ENCODE measurements at places on chromosomes 12 and 14. TPM values are rescaled to one million over a fixed set of nuclear protein-coding genes. Genes with fewer than 3 reads are reported as not detected.

KRT73 gene
- not detected for total RNA-seq

TSHR gene
- total RNA-seq = not detected

ADGRD1 gene
- 28.2 TPM for total RNA-seq

TAS2R43 gene
- total RNA-seq = 0.39 TPM

OR6C3 gene
- total RNA-seq = not detected

SINHCAF gene
- 26.2 TPM for total RNA-seq

P2RX2 gene
- 3.8 TPM for total RNA-seq

PTHLH gene
- 2.7 TPM for total RNA-seq

TMPRSS12 gene
- total RNA-seq = not detected

SIX6 gene
- total RNA-seq = not detected

NID2 gene
- 74.5 TPM for total RNA-seq

PZP gene
- total RNA-seq = not detected

- DNase-seq = no peak
- no peaks in the 10 kb centered on the region for H3K27me3 ChIP-seq
- no peak overlapping the region for H3K4me3 ChIP-seq
- H3K27ac ChIP-seq = peak overlapping the region; percentile 84
Measured at GRCh38 chr12:121575952-121576625, 4.7 kb downstream of the KDM2B start.

DNA sequence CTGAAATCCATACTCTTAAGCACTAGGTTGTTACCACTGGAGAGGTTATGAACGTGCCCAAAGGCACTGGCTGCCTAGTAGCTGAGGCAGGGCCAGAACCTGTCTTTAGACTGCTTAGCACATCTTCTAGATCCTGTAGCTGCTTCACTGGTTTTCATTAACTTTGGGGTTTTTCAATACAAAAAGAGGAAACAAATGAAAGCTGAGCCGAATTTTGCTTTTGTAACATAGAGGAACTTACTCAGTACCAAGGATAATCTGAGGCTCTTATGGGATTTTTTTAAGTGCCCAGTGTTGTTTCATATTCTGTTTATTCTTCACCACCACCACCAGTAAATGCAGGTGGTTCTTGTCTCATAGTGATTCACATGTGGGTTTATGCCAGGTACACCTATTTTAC is 396.1 kb downstream of the RAD51B start:
- H3K4me3 ChIP-seq = no peak overlapping the region
- DNase-seq = no peak
- peaks cover 29% of the 10 kb centered on the region for H3K4me1 ChIP-seq
- H3K27me3 ChIP-seq = no peaks in the 10 kb centered on the region
- no peak overlapping the region for H3K27ac ChIP-seq
- H3K36me3 ChIP-seq = no peaks in the 10 kb centered on the region

GRCh38 chr14:28999656-29000055 is 233.1 kb downstream of the FOXG1 start:
- no peaks in the 10 kb centered on the region for H3K36me3 ChIP-seq
- no peak overlapping the region for H3K27ac ChIP-seq
- H3K4me1 ChIP-seq = no peaks in the 10 kb centered on the region
- H3K4me3 ChIP-seq = no peak overlapping the region
- H3K27me3 ChIP-seq = no peaks in the 10 kb centered on the region
- no peak for DNase-seq

DNA sequence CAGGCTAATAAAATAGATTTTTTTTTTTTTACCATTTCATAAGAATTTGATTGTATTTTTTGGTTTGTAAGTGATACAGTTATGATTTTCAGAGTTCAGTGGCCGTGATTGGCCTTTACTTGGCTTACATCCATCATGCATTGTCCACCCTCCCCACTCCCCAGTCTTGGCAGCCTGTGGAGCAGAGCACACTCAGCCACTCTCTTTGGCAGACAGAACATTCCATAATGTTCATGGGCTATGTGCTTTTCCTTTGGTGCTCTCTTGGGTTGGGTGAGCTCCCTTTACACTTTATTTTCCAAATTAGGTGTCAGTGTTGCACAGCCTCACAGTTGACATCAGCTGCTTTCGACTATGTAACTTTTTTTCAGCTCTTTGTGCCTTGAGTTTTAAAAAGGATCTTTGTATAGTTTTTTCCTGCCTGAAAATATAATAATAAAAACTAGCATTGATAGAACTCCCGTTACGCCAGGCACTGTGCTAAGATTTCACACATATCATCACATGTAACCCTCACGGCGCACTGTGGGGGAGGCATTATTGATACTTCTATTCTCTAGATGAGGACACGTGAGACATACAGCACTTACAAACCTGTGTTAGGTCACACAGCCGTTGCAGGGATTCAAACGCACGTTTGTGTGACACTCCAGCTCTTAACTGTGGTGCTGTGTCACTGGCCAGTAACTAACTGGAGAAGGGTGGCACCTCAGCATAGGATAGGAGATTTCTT is 21.5 kb downstream of the SUDS3 start:
- H3K27me3 ChIP-seq = no peaks in the 10 kb centered on the region
- H3K36me3 ChIP-seq = peaks cover 97% of the 10 kb centered on the region
- H3K27ac ChIP-seq = peak overlapping the region; percentile 59
- peaks cover 22% of the 10 kb centered on the region for H3K4me1 ChIP-seq

- no peak overlapping the region for H3K4me3 ChIP-seq
- no peaks in the 10 kb centered on the region for H3K4me1 ChIP-seq
- no peak for DNase-seq
- H3K27me3 ChIP-seq = no peaks in the 10 kb centered on the region
Measured at GRCh38 chr12:64192644-64193444, 29.3 kb downstream of the KICS2 start.

- H3K27me3 ChIP-seq = no peaks in the 10 kb centered on the region
- no peak overlapping the region for H3K4me3 ChIP-seq
- H3K36me3 ChIP-seq = no peaks in the 10 kb centered on the region
- no peaks in the 10 kb centered on the region for H3K4me1 ChIP-seq
- H3K27ac ChIP-seq = no peak overlapping the region
- DNase-seq = no peak
Measured at GRCh38 chr12:79358716-79359300, 332.0 kb downstream of the PAWR start.

- DNase-seq = no peak
- H3K36me3 ChIP-seq = peaks cover 15% of the 10 kb centered on the region
- H3K4me3 ChIP-seq = no peak overlapping the region
- H3K27me3 ChIP-seq = no peaks in the 10 kb centered on the region
Measured at GRCh38 chr14:93962701-93963601, 13.4 kb downstream of the ASB2 start.

DNA sequence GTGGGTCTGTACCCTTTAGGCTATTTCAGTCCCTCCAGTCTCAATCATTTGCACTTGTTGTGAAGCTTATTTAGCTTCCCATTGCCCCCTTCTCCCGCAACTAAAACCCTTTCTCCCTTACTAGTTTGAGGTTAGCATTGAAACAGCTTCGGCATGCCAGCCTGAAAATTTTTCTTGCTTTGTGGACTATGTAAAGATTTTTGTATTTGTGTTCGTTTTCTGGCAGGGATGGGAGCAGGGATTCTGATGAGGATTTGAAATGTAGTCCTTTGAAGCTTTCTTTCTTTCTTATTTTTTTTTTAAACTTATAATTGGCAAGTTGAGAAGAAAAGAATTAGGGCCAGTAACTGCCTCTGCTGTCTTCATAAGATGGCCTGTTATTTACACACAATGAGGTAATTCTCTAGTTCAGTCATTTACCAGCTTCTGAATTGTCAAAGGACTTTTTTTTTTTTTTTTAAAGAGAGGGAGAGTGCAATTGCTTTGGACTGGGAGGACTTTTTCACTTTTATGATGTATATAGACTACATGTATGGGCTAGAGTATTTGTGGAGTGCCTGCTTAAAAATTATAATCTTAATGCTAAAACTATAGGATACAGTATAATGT is 29.0 kb downstream of the PALS1 start:
- peaks cover 70% of the 10 kb centered on the region for H3K4me1 ChIP-seq
- H3K27ac ChIP-seq = peak overlapping the region; percentile 65
- no peak for DNase-seq
- peak overlapping the region; percentile 21 for H3K4me3 ChIP-seq
- no peaks in the 10 kb centered on the region for H3K36me3 ChIP-seq
- no peaks in the 10 kb centered on the region for H3K27me3 ChIP-seq

- no peaks in the 10 kb centered on the region for H3K27me3 ChIP-seq
- DNase-seq = no peak
- H3K27ac ChIP-seq = peak overlapping the region; percentile 98
- H3K36me3 ChIP-seq = no peaks in the 10 kb centered on the region
Measured at GRCh38 chr14:54570631-54571415, 3.9 kb downstream of the SAMD4A start.

DNA sequence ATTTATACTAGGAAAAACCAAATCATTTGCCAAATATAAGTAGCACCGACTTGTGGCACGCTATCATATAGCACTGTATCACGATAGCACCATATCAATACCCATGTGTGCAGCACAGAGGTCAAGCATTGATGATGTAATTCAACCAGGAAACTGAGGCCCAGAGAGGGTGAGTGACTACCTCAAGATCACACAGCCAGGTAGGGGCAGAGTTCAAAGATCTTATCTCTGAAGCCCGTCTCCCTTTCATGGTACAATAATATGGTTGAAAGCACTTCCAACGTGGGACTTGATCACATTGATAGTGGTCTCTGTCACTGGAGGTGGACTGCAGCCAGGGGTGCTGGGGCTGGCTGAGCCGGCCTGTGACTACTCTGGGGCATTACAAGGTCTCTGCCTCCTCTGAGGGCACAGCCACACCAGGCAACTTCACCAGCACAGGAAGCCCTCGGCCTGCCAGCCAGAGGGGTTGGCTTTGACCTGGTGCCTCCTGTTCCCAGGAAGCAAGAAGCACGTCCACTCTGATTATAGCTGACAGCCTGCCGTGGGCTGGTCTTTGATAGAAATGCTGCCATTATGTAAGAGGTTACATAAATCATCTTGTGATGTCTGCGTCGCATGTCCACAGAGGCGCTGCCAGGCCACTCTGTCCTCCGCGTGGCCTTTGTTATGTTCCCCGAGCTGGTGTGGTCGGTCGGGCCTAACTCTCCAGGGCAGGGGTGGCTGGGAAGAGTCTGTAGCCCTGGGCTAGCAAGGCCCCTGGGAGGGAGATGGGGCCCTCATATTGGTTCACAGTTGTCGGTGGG is 5.9 kb upstream of the FAM181A start:
- H3K36me3 ChIP-seq = no peaks in the 10 kb centered on the region
- H3K4me1 ChIP-seq = no peaks in the 10 kb centered on the region
- H3K27ac ChIP-seq = no peak overlapping the region
- no peak for DNase-seq
- H3K4me3 ChIP-seq = no peak overlapping the region

DNA sequence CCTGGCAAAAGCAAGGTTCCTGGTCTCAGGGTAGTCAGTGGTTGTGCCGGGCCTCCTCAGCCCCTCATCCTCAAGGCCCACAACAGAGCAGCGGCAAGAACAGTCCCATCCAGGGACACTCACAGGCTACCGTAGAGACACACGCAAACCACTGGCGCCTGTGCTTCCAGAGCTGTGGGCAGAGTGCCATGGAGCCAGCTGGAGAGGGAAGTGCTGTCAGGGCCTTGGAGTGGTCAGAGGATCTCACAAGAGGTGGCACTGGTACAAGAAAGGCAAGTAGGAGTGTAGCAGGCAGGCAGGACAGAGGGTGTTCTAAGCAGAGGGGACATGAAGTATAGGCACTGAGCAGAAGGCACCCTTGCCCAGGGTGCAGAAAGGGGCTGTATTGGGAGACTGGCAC is 34.6 kb downstream of the ANKRD9 start:
- no peak overlapping the region for H3K4me3 ChIP-seq
- DNase-seq = no peak
- no peaks in the 10 kb centered on the region for H3K27me3 ChIP-seq
- peaks cover 14% of the 10 kb centered on the region for H3K36me3 ChIP-seq
- no peak overlapping the region for H3K27ac ChIP-seq

DNA sequence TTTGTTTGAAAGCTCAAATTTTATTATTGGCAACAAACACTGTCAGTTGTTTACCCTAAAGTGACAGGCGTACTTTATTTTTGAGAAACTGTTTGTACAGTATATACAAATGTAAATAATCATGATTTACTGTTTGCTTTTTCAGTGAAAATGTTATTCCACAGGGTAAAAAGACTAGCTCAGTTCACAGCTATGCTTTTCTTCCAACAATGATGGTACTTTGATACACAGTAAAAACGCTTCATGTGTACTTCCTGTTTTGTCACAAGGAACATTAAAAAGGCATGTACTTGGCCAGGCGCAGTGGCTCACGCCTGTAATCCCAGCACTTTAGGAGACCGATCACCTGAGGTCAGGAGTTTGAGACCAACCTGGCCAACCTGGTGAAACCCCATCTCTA is 53.7 kb downstream of the MON2 start:
- DNase-seq = no peak
- no peak overlapping the region for H3K4me3 ChIP-seq
- no peaks in the 10 kb centered on the region for H3K27me3 ChIP-seq
- no peak overlapping the region for H3K27ac ChIP-seq
- H3K4me1 ChIP-seq = no peaks in the 10 kb centered on the region
- H3K36me3 ChIP-seq = peaks cover 13% of the 10 kb centered on the region

- H3K27ac ChIP-seq = no peak overlapping the region
- H3K27me3 ChIP-seq = no peaks in the 10 kb centered on the region
- no peaks in the 10 kb centered on the region for H3K4me1 ChIP-seq
- H3K4me3 ChIP-seq = no peak overlapping the region
- H3K36me3 ChIP-seq = no peaks in the 10 kb centered on the region
Measured at GRCh38 chr14:22780105-22780679, 13.7 kb downstream of the OXA1L start.

- no peaks in the 10 kb centered on the region for H3K4me1 ChIP-seq
- no peak for DNase-seq
- H3K36me3 ChIP-seq = no peaks in the 10 kb centered on the region
Measured at GRCh38 chr14:104923640-104924420, 849 bp upstream of the PLD4 start.

DNA sequence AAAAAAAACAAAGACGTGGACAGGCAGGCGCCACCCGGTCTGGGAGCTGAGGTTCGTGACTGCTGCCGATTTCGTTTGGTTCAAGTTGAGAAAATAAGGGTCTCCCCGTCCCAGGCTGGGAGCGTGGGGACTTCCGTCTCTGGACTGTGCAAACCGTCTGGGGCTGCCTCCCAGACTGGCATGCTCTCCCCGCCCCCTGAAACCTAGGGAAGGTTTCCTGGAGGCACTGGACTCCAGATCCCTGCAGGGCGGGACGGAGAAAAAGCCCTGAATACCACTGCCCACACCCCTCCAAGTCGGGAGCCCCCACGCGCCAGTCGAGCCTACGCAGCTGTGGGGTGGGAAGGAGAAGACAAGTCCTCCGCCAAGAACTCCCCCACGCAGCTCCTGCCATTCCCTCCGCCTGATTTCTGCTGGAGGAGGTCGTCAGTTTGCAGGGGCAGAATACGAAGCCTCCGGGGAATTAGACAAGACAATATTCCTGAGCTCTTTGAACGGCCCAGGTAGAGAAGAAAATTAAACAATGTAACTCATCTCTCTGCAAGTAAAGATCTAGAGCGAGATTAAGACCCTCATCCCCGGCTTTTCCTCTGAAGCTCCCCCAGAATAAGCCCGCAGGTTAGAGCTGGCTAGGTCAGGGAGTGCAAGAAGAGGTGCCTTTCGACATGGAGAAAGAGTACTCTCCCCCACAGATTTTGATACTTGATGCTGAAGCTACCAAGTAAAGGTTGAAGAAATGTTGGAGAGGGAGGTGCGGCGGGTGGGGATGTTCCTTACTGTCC is 10.4 kb upstream of the HOXC13 start:
- no peaks in the 10 kb centered on the region for H3K36me3 ChIP-seq
- H3K27ac ChIP-seq = no peak overlapping the region
- H3K4me1 ChIP-seq = peaks cover 12% of the 10 kb centered on the region
- H3K27me3 ChIP-seq = peaks cover 69% of the 10 kb centered on the region

Measured in esophagus muscularis mucosa (tissue), 4 donors.